ENCODE measurements at places on chromosomes 6 and 20.
A peak's percentile ranks its signal among the peaks of the same experiment; 100 is the strongest.

- no peak for DNase-seq
Measured at GRCh38 chr20:2747676-2748235, 52.7 kb downstream of the CPXM1 start.

GRCh38 chr6:135170238-135170637 lies 10.9 kb upstream of the MYB start:
- DNase-seq, result no peak

- DNase-seq, result no peak
Measured at GRCh38 chr6:37225350-37226169, 32.0 kb upstream of the TBC1D22B start.

DNA sequence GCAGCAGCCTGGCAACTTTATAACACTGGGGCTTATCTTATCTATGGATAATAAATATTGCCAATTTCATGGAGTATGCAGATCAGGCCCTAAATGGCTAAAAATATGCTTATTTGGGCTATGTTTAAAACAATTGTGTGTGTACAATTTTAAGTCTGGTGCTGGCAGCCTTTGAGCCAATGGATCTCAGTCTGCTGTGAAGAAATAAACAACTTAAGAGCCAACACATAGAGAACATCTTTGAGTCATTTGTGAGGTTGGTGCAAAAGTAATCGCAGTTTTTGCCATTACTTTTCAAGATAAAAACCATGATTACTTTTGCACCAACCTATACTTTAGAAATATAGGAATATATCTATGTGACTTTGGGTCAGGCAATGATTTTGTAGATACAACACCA lies 129.1 kb upstream of the CARMIL1 start:
- no peak for DNase-seq

GRCh38 chr6:12974551-12974950 lies 258.0 kb downstream of the PHACTR1 start:
- no peak for DNase-seq

- no peak for DNase-seq
Measured at GRCh38 chr20:23002276-23002675, 32.8 kb upstream of the SSTR4 start.

- no peak for DNase-seq
Measured at GRCh38 chr6:1226277-1227099, 85.4 kb upstream of the FOXQ1 start.

DNA sequence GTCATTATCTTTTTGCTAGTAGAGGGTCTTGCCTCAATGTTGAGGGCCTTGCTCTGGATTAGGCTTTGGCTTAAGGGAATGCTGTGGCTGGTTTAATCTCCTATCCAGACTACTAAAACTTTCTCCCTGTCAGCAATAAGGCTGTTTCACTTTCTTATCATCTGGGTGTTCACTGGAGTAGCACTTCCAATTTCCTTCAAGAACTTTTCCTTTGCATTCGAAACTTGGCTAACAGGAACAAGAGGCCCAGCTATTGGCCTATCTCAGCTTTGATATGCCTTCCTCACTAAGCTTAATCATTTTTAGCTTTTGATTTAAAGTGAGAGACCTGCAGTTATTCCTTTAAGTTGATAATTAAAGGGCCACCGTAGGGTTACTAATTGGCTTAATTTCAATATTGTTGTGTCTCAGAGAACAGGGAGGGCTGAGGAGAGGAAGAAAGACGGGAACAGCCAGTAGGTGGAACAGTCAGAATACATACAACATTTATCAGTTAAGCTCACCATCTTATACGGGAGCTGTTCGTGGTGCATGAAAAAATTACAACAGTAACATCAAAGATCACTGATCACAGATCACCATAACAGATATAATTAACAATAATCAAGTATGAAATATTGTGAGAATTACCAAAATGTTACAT lies 186.7 kb downstream of the PTPRK start:
- DNase-seq, result no peak

DNA sequence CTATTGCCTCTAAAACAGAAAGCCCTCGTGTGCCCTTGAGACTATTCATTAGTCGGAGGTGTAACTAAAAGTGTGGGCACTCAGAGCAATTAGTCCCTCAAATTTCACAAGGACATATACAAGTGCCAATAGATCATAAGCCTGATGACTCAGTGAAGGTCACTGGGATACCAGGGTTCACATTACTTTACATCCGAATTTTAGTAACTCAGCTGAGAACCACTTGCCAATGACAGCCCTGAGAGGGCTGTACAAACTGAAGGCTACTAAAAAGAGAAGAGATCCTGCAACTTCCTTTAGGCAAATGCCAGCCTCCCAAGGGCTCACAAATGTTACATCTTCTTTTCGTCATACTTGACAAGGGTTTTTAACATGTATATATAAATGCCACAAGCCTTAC lies 369.6 kb downstream of the TENT5A start:
- DNase-seq, result no peak

- no peak for DNase-seq
Measured at GRCh38 chr20:32364554-32365208, 6.5 kb downstream of the ASXL1 start.

DNA sequence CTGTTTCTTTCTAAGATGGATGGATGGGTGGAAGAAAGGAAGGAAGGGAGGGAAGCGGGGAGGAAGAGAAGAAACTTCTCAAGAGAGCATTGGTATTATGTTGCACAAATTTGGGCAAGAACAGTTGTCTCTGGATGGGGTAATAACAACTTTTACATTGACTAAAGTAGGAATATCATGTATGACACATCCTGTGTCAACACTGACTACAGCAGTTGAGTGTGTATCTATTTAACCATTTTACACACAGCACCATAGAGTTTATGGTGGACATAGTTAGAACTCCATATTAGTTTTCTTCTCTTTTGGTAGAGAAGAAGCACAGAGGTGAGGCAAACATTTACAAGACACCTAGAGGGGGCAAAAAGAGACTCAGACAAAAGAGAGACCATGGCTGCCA lies 44.2 kb upstream of the RNF146 start:
- no peak for DNase-seq

GRCh38 chr6:26224940-26225847 lies 138.0 kb downstream of the HFE start:
- peak; percentile 40 for DNase-seq

DNA sequence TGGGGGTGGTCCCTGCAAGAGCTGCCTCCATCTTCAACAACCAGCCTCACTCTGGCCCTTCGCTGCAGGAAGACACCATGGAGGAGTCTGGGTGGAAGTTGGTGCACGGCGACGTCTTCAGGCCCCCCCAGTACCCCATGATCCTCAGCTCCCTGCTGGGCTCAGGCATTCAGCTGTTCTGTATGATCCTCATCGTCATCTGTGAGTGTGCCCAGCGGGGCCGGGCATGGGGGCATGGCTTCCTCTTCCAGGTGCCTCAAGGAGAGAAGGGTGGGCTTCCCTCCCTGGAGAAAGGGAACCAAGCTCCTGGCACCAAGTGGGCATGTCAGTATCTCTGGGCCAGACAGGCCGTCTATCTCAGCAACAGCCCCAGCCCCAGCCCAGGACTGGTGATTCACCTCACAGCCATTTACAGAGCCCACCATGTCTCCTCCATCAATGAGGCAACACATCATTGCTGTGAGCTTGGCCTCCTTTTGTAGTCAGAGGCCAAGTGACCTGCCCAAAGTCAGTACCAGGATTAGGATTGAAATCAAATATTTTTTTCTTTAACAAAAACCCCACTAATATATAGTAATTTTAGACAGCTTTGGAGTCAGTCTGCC lies 40.2 kb downstream of the TM9SF4 start:
- no peak for DNase-seq

GRCh38 chr6:24344976-24345375 lies 12.9 kb downstream of the DCDC2 start:
- no peak for DNase-seq

DNA sequence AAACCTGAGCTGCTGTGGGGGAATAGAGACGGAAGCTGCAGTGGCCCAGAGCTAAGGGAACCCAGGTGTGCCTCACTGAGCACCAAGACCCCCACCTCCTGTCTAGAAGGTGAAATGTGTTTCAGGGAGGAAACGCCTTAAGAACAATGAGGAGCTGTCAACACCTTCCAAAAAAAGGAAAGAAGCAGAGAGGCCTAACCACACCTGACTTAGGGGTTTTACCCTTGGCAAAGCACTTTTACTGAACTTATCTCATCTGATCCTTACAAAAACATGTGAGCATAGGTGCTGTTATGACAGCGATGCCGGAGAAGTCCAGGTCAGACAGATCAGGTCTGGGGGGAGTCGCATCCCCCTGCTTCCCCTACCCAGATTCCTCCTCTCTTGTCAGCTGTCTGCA lies 16.1 kb upstream of the CDKN1A start:
- no peak for DNase-seq

All from CD4-positive, alpha-beta T cell treated with Interleukin-17A for 1 hour (primary cell).